ENCODE measurements at places on chromosomes 1 and 21.

DNA sequence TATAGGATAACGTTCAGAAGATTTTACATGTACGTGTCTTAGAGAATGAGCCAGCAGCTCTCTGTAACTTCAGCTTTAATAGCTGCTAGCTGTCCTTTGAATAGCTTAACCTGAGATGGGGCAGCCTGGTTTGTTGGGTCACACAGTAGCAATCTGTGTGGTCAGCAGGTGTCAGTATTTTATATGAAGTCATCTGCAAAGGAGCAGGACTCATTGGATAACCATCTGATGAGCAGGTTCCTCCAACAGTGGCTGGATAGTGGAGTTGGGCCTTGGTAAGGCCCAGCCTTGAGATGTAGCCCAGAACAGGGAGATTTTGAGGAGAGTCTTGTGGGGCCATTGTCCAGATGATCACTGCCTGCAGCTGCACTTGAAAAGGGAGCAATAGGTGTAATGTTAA, 6.4 kb downstream of the GSTM5 start:
- no peak for DNase-seq

DNA sequence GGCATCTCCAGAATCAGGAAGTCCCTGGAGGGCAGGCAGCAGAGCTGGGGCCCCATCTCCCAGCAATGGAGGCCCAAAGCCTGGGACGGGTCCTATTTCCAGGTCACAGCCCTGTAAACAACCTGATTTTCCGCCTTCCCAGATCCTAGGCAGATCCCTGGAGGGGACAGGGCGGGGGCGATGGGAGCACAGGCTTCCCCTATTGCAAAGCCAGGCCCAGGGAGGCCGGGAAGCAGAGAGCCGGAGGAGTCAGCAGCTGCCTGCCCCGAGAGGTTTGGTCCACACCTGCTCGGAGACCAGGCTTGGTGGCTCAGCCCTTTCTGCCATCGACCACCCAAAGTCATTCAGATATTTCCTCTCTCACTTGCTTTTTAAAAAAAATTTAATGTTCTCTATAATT, 29.2 kb downstream of the CASZ1 start:
- no peak for DNase-seq

- no peak for DNase-seq
These were observed 56.2 kb downstream of the RUNX1 start for GRCh38 chr21:34992736-34993398.

- DNase-seq: no peak
These were observed 308.8 kb upstream of the USP24 start for GRCh38 chr1:55524006-55524405.
